ENCODE measurements at places on chromosomes 7 and 10.

GRCh38 chr10:34206078-34206934, 608.8 kb downstream of the PARD3 start:
- DNase-seq = no peak

DNA sequence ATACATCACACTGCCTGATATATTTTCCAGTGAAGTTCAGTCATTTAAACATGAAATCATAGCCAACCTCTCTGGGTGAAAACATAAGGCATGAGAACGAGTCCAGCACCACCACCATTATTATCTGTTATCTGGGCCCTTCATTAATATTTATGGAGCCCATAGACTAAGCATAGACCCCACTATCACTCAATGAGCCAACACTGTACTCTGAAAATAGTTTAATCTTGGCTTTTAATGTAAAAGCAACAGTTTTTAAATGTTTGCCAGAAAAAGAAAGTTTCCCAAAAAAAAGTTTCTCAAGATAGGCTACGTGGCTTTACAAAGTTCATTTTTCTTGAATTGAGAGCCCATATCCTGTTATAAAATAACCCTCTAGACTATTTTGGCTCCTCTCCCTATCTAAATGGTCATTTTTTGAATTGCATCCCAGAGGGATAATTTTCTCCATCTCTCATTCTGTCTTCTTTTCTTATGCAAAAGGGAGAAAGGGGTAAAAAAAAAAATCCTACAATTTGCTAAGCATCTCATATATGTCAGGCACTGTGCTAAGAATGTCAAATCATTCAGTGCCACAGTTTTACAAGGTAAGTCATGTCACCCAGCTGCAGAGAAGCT, 66.1 kb downstream of the FZD1 start:
- DNase-seq = no peak

GRCh38 chr7:94380264-94380663, 14.4 kb upstream of the COL1A2 start:
- DNase-seq = no peak

- no peak for DNase-seq
These were observed 53.8 kb upstream of the FAM204A start for GRCh38 chr10:118395947-118396346.

- DNase-seq = no peak
These were observed 398.5 kb downstream of the REEP3 start for GRCh38 chr10:63919575-63920279.

DNA sequence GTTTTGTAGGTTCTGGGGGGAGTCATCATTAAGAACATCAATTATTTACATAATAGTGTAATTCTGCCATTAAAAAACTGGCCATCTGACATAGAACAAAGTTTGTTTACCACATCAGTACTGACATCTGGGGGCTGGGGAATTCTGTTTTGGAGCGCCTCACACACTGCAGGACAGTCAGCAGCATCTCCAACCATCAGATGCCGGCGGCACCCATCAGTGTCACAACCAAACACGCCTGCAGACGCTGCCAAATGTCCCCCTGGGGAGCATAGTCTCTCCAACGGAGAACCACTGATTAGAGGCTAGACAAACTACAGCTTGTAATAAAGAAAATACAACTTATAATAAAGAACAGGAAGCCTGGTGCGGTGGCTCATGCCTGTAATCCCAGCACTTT, 26.0 kb downstream of the GNA12 start:
- no peak for DNase-seq

All from iPS-NIHi11 (cell line).